Suprapubic skin (tissue), 4 donors: ENCODE measurements at places on chromosomes 7 and 10. TPM values are rescaled to one million over a fixed set of nuclear protein-coding genes. Genes with fewer than 3 reads are reported as not detected.

GRCh38 chr10:114631666-114632417 lies 26.2 kb downstream of the ABLIM1 start:
- DNase-seq: no peak
- peak overlapping the region; percentile 75 for H3K27ac ChIP-seq
- peaks cover 50% of the 10 kb centered on the region for H3K4me1 ChIP-seq
- H3K36me3 ChIP-seq: no peaks in the 10 kb centered on the region
- H3K27me3 ChIP-seq: no peaks in the 10 kb centered on the region

GRCh38 chr10:69957886-69958555 lies 94.6 kb upstream of the MACROH2A2 start:
- H3K27ac ChIP-seq: no peak overlapping the region
- no peaks in the 10 kb centered on the region for H3K27me3 ChIP-seq
- H3K4me3 ChIP-seq: no peak overlapping the region
- H3K4me1 ChIP-seq: peaks cover 8% of the 10 kb centered on the region

DNA sequence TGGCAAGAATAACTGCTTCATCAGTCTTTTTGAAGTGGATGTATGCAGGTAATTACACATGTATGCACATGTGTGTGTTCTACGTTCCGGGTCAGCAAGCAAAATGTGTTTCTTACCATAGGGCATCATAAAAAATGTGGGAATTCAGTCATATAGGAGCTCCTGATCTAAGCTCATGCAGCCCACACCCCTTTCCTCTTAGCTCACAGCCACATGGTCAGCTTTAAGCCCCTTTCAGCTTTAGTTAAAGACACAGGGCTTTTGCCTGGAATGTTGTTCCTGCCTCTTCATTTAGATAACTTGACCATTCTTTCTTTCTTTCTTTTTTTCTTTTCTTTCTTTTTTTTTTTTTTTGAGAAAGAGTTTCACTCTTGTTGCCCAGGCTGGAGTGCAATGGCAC lies 258.1 kb downstream of the RPS24 start:
- no peaks in the 10 kb centered on the region for H3K4me1 ChIP-seq
- no peak overlapping the region for H3K27ac ChIP-seq
- DNase-seq: no peak
- no peak overlapping the region for H3K4me3 ChIP-seq
- no peaks in the 10 kb centered on the region for H3K27me3 ChIP-seq

DNA sequence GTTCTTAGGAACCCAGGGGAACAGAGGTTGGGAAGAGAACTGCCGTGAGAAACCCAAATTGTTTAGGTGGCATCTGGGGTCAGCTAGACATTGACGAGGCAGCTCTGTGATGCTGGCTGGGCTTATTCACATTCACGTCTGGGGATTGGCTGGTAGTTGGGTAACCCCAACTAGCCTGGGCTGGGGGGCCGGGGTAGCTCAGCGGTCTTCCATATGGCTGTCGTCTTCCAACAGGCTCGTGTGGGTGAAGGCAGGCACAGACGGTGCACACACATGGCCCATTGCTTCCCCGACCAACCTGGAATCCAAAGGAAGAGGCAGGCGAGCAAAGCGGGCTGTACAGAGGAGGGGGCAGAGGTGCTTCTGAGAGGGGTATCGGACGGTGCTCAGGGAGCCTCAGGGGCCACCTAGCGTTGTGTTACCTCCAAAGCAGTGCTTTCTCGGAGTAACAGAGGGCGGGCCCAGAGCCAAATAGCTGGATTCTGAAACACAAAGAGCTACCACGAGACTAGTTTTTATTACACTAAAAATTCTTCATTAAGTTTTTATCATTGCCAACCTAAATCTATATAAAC lies 34.5 kb downstream of the MKI67 start:
- H3K4me3 ChIP-seq: no peak overlapping the region
- DNase-seq: no peak
- H3K27me3 ChIP-seq: no peaks in the 10 kb centered on the region
- no peaks in the 10 kb centered on the region for H3K4me1 ChIP-seq

DNA sequence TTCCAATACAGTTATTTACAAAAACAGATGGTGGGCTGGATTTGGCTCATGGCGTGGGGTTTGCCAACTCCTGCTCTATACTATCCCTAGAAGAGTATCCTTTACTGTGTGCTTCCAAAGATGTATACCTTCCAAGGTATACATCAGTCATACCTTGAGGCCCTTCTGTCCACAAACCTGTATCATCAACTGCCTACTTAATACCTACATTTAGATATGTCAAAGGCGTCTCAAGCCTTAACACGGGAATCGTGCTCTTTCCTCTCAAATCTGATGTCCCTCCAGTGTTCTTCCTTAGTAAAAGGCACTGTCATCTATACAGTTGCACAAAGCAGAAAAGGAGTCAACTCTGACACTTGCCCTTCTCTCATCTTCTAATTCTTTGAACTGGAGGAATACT lies 36.9 kb downstream of the NAMPT start:
- H3K4me3 ChIP-seq: no peak overlapping the region
- no peak for DNase-seq
- no peaks in the 10 kb centered on the region for H3K27me3 ChIP-seq
- H3K27ac ChIP-seq: no peak overlapping the region
- no peaks in the 10 kb centered on the region for H3K4me1 ChIP-seq

GRCh38 chr10:23955456-23956225 lies 253.3 kb upstream of the KIAA1217 start:
- H3K36me3 ChIP-seq: no peaks in the 10 kb centered on the region
- H3K4me3 ChIP-seq: no peak overlapping the region
- H3K27ac ChIP-seq: no peak overlapping the region

DNA sequence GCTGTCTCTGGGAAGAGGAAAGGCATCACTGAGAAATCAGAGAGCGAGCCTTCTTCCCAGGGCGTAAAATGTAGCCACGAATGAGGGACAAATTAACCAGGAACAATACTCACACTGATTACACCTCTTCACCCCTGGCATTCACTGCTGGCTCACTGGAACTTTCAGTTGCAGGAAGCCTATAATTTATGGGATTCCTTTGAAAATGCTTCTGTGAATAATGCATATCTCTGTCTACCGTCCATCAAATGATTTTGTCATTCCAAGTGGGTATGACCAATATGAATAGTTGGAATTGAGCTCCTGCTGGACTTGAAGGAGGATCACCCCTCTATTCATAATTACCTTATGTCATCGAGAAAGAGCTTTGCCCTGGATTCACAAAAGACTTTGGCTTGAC lies 360.3 kb upstream of the FZD8 start:
- H3K4me1 ChIP-seq: no peaks in the 10 kb centered on the region
- no peak overlapping the region for H3K27ac ChIP-seq
- DNase-seq: no peak
- no peaks in the 10 kb centered on the region for H3K27me3 ChIP-seq
- H3K4me3 ChIP-seq: no peak overlapping the region
- no peaks in the 10 kb centered on the region for H3K36me3 ChIP-seq

DNA sequence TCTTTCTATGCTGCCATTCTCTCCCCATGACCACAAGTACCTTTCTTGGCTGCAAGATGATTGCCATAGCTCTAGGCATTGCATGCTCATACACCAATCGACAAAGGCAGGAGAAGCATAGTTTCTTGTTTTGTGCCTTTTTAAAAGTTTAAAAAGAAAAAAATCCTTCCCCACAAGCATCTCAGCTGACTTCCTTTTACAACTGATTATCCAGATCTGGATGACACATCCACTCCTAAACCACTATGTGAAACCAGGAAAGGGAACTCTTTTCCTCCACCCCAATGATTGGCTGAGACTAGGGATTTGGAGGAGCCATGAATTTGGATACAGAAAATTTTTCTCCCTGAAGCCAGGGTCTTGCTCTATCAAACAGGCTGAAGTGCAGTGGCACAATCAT lies 14.5 kb upstream of the LRRC4 start:
- H3K4me1 ChIP-seq: peaks cover 6% of the 10 kb centered on the region
- no peak overlapping the region for H3K27ac ChIP-seq
- DNase-seq: no peak
- peaks cover 5% of the 10 kb centered on the region for H3K36me3 ChIP-seq
- H3K4me3 ChIP-seq: no peak overlapping the region

- no peak overlapping the region for H3K27ac ChIP-seq
- DNase-seq: no peak
Observed at GRCh38 chr10:33616956-33617355, 282.5 kb upstream of the NRP1 start.

DNA sequence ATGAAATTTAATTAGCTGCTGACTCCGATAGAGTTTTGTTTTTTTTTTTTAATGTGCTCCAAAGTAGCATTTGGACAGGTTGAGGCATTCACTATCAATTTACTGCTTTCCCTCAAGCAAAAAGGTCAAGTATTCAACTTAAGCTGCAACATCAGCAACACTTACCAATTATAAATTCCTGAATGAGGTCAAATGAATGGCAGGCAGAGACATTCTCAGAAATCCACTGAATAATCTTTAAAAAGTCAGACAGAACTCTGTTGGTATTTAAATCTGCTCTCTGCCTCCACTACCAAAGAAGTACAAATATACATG lies 62.8 kb downstream of the GSAP start:
- H3K4me1 ChIP-seq: no peaks in the 10 kb centered on the region
- no peaks in the 10 kb centered on the region for H3K27me3 ChIP-seq

- no peak overlapping the region for H3K4me3 ChIP-seq
- H3K4me1 ChIP-seq: peaks cover 3% of the 10 kb centered on the region
- H3K36me3 ChIP-seq: no peaks in the 10 kb centered on the region
Observed at GRCh38 chr10:58546137-58546536, 33.5 kb downstream of the BICC1 start.

DNA sequence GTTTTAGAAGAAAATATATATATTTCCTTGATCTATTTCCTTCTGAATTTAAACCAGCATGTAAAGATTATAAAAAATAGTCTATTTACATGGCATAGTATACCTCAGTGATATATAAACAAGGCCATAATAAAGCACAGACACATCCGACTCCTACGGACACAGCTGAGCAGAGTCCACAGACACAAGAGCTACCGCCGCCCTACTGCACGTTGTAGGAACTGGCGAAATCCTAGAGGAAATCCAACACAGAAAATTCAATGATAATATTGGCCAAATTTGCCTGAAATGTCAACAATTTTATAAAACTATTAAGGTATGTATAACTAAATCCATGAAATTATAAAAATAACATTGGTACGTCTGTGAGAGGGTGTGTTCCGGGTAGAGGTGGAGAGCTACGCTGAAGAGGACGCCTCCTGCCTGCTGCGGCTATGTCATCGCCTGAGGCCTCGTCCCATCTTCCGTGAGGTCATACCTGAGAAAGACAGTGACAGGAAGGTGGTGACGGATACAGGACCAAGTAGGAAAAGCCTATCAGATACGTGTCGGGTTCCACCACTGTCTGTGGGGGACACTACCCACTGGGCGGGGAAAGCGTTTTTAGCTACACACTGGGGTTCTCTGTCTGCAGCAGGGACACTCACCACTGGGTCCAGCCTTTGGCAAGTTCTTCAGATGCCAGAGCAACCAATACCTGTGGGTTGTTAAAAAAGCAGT lies 29.3 kb upstream of the NCAPG2 start:
- no peaks in the 10 kb centered on the region for H3K4me1 ChIP-seq
- no peak overlapping the region for H3K4me3 ChIP-seq
- DNase-seq: no peak
- no peaks in the 10 kb centered on the region for H3K27me3 ChIP-seq
- H3K36me3 ChIP-seq: peaks cover 87% of the 10 kb centered on the region

DNA sequence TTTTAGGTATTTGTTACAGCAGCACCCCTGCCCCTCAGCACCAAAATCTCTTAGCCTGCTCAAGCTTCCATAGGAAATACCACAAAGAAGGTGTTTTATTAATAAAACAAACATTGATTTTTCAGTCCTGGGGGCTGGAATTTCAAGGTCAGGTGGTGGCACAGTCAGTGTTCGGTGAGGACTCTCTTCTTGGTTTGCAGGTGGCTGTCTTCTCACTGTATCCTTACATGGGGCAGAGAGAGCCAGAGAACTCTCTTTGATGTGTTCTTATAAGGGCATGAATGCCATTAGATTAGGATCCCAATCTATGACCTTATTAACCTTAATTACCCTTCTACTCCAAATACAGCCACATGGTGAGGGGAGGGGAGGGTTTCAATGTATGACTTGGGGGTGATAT lies 112.3 kb upstream of the PFKP start:
- no peak overlapping the region for H3K27ac ChIP-seq
- no peaks in the 10 kb centered on the region for H3K36me3 ChIP-seq
- no peak for DNase-seq
- H3K27me3 ChIP-seq: peaks cover 4% of the 10 kb centered on the region
- no peaks in the 10 kb centered on the region for H3K4me1 ChIP-seq

- no peak overlapping the region for H3K27ac ChIP-seq
- H3K4me3 ChIP-seq: no peak overlapping the region
- H3K4me1 ChIP-seq: no peaks in the 10 kb centered on the region
- DNase-seq: no peak
- H3K36me3 ChIP-seq: no peaks in the 10 kb centered on the region
Observed at GRCh38 chr7:69129951-69130350, 468.3 kb upstream of the AUTS2 start.

GRCh38 chr10:68434657-68435056 lies 27.6 kb upstream of the RUFY2 start:
- DNase-seq: no peak
- no peaks in the 10 kb centered on the region for H3K4me1 ChIP-seq
- H3K36me3 ChIP-seq: peaks cover 5% of the 10 kb centered on the region
- H3K27me3 ChIP-seq: no peaks in the 10 kb centered on the region

- peak overlapping the region; percentile 84 for H3K4me3 ChIP-seq
- H3K27ac ChIP-seq: peak overlapping the region; percentile 86
- no peak for DNase-seq
- H3K27me3 ChIP-seq: no peaks in the 10 kb centered on the region
- peaks cover 11% of the 10 kb centered on the region for H3K36me3 ChIP-seq
Observed at GRCh38 chr7:1027242-1028043, 16.9 kb upstream of the GPR146 start.

DNA sequence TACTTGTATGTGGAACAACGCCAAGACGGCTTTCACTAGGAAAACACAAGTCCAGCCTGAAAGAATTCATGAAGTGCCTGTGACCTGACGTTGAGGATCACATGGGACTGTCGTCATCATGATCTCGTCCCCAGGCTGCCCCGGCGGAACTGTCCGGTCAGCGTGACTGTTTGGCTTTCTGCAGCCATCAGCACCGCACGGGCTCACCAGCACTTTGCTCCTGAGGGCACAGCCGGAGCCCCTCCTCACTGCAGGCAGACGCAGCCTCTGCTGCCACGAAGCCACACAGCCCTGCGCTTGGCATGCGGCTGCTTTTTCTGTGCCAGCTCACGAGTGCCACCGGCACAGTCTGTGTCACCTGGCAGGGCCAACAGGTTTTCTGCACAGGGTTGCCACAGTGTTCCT lies 9.4 kb upstream of the GET4 start:
- H3K4me1 ChIP-seq: peaks cover 25% of the 10 kb centered on the region
- peak overlapping the region; percentile 84 for H3K27ac ChIP-seq
- no peak overlapping the region for H3K4me3 ChIP-seq
- H3K36me3 ChIP-seq: peaks cover 84% of the 10 kb centered on the region
- DNase-seq: no peak
- H3K27me3 ChIP-seq: no peaks in the 10 kb centered on the region

Gene PPP1R17
- total RNA-seq: not detected

GRCh38 chr10:99659868-99660366 lies 608 bp downstream of the ENTPD7 start:
- H3K27me3 ChIP-seq: no peaks in the 10 kb centered on the region
- peaks cover 7% of the 10 kb centered on the region for H3K36me3 ChIP-seq
- peaks cover 59% of the 10 kb centered on the region for H3K4me1 ChIP-seq
- H3K4me3 ChIP-seq: peak overlapping the region; percentile 96
